ENCODE measurements at places on chromosomes 12 and 14. TPM values are rescaled to one million over a fixed set of nuclear protein-coding genes. Genes with fewer than 3 reads are reported as not detected.

GRCh38 chr12:117850048-117850447 is 118.7 kb downstream of the KSR2 start:
- DNase-seq: no peak

- DNase-seq: no peak
Measured at GRCh38 chr12:22272335-22273151, 62.0 kb downstream of the ST8SIA1 start.

DNA sequence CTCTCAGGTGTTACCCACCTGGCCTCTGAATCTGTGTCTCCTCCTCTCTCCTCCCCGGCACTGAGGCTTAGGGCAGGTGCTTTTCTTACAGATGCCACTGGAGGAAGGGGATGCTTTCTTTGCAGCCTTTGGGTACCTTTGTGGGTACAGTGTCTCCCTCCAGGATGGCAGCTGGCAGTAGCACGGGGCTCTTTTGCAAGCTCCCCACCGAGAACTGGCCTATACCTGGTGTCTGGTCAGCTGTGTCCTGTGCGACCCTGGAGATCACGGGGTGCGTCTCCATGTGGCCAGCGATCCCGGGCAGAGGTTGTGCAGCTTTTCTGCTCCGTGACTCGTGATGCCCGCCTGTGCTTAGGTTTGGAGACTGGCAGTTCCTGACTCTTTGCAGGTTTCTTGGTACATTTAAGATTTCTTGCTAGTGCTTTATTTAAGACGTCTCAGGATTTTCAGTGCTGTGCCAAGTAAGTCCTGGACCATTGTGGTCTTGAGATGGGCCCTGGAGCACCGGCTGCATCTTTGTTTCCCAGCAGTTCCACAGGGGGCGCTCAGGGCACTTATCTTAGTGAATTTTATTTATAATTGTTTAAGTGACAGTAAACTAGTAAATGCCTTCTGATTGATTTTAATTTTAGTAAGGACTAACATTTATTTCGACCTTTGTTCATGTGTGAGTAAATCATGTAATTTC is 68.9 kb downstream of the DDX51 start:
- no peak for DNase-seq

DNA sequence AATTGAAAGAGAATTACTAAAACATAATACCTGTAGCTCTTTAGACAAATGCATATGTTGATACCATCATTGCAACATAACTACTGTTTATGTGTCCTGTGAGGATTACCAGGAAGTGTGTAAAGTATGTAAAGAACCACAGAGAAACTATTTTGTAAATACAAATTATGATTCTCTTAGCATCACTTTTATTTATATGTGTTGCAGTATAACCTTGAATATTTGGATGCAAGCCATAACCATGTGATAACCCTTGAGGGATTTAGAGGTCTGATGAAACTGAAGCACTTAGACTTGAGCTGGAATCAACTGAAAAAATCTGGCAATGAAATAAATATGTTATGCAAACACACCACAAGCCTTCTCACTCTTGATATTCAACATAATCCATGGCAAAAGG is 77.5 kb downstream of the LRRC9 start:
- DNase-seq: no peak

GRCh38 chr12:29992366-29992765 is 208.6 kb upstream of the TMTC1 start:
- DNase-seq: no peak

- DNase-seq: no peak
Measured at GRCh38 chr12:47370421-47370820, 290.7 kb upstream of the AMIGO2 start.

- no peak for DNase-seq
Measured at GRCh38 chr12:130873825-130874224, 2.0 kb downstream of the RAN start.

- no peak for DNase-seq
Measured at GRCh38 chr14:100711493-100711892, 15.2 kb upstream of the DLK1 start.

- no peak for DNase-seq
Measured at GRCh38 chr14:24556756-24557155, 19.3 kb downstream of the CTSG start.

ACSS3 gene
- 20.3 TPM for polyA plus RNA-seq

Measured in left renal cortex interstitium (tissue), 4 donors.